ENCODE measurements at places on chromosomes 5 and 9.

- DNase-seq = no peak
These were observed 415.2 kb downstream of the EBF1 start for GRCh38 chr5:158684469-158684868.

DNA sequence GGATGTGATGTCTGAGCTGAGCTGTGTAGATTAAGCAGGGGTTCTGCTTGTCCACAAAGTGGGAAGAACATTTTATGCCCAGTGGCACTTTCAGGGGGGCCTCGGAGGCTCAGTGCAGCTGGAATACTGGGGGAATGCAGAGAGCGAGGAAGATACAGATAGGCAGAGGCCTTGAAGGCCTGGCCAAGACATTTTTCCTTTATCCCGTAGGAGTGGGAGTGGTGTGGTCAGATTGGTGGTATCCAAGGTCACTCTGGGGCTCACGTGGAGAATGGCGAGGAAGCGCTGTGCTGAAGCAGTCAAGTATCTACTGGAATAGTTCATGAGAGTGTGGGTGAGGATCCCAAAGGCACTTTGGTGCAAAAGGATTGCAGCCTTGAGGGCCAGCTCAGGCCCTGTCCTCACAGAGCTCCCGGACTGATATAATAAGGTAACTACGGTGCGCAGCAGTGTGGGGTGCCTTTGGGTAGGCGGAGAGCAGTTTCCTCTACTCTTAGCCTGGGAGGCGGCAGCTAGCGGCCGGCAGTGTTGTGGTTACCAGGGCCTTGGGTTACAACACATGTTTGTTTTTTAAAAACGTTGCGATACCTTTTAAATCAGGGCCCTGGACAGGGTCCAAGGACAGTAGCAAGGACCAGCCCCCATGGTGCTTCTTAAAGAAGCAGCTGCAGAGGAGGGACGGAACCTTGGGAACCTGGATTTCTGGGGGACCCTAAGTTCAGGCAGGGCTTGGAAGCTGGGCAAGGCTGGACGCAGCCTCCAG, 10.8 kb upstream of the CCDC69 start:
- peak; percentile 79 for DNase-seq

- DNase-seq = no peak
These were observed 384 bp upstream of the MRPS2 start for GRCh38 chr9:135500071-135500524.

DNA sequence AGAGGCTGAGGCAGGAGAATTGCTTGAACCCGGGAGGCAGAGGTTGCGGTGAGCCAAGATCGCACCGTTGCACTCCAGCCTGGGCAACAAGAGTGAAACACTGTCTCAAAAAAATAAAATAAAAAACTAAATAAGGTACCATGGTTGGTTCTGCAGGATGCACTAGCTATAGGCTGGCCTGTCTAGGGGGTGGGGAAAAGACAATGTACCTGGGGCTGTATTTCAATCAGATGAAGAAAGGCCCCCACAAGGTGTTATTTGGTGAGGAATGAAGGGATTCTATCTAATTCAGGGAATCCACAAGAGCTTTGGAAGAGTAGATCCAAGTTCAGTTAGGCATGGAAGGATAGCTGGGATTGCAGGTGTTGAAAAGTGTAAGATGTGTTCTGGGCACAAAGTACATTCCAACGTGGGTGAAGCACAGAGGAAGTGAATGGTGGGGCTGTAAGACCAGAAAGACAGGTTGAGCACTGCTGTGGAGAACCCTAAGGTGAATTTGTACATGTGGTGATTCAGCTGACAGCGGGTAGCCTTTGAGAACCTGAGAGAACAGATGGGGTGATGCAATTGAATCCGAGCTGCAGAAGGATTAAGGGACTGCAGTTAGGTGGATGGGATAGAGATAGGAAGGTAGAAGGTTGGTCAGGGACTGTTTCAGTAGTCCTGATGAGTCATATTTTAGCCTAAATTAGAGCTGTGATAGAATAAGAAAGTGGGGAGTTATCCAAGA, 71.8 kb downstream of the CAST start:
- DNase-seq = no peak

DNA sequence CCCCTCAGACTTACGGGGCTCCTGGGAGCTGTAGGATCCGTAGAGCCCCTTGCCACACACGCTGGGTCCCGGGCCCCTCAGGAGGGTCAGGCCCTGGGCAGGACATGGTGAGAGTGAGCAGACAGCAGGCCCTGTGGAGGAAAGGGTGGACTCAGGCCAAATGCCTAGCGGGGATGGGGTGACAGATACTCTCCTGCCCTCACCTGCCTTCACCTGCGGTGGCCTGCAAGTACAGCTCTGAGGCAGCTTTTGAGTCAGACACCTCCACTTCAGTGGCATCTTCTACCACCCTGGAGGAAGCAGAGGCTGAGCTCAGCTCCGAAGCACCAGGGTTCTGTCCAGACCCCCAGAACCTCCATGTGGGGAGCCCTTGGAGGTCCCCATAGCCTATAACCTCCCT, 26.2 kb downstream of the SLC35A4 start:
- DNase-seq = no peak

Data from left lung (tissue), 14 donors.